ENCODE measurements at places on chromosomes 4 and X. TPM values are rescaled to one million over a fixed set of nuclear protein-coding genes. Genes with fewer than 3 reads are reported as not detected.

The PPEF2 gene
- total RNA-seq, result 0.24 TPM

The OTC gene
- not detected for total RNA-seq

The SLC6A8 gene
- total RNA-seq, result 1.8 TPM

The SLITRK4 gene
- not detected for total RNA-seq

The UNC5C gene
- total RNA-seq, result not detected

The PNMA6A gene
- total RNA-seq, result 0.39 TPM

The SORCS2 gene
- not detected for total RNA-seq

The IL3RA gene
- total RNA-seq, result 1.6 TPM
